ENCODE measurements at places on chromosomes 1 and 21. TPM values are rescaled to one million over a fixed set of nuclear protein-coding genes. Genes with fewer than 3 reads are reported as not detected.

ACTN2 gene
- 3.1 TPM for polyA plus RNA-seq

C1orf185 gene
- polyA plus RNA-seq: not detected

NCAM2 gene
- 7.7 TPM for polyA plus RNA-seq

CHODL gene
- polyA plus RNA-seq: 1.2 TPM

AKR7A3 gene
- polyA plus RNA-seq: 3.2 TPM

DNA sequence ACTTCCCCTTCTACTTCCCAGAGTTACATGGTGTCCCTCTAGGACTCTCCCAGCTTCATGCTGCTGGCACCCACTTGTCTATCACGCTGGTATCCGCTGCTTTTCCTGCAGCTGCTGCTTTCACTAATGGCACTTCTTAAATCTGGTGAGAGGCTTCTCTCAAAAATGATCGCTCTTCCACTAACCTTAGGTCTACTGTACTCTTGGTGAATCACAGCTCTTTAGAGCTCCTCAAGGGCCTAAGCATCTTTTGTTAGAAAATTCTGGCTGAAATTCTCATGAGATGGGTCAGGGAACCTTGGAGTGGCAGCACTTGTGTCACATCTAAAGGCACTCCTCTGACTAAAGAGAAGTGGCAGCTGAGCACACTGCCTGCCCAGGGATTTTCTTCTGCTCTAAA, 32.1 kb downstream of the ZMYND12 start:
- no peak overlapping the region for H3K27ac ChIP-seq
- no peak overlapping the region for H3K4me3 ChIP-seq
- DNase-seq: no peak
- H3K36me3 ChIP-seq: no peaks in the 10 kb centered on the region
- no peaks in the 10 kb centered on the region for H3K27me3 ChIP-seq

- H3K27ac ChIP-seq: no peak overlapping the region
- H3K27me3 ChIP-seq: peaks cover 6% of the 10 kb centered on the region
- no peaks in the 10 kb centered on the region for H3K36me3 ChIP-seq
- H3K4me3 ChIP-seq: no peak overlapping the region
Observed at GRCh38 chr1:27380224-27380623, 2.9 kb downstream of the CD164L2 start.

- no peaks in the 10 kb centered on the region for H3K36me3 ChIP-seq
- H3K4me3 ChIP-seq: no peak overlapping the region
- no peak for DNase-seq
- H3K4me1 ChIP-seq: no peaks in the 10 kb centered on the region
Observed at GRCh38 chr1:169694304-169695075, 16.9 kb downstream of the SELL start.

GRCh38 chr1:1678581-1679380, 13.8 kb downstream of the SLC35E2B start:
- peak overlapping the region; percentile 76 for H3K27ac ChIP-seq
- H3K4me3 ChIP-seq: peak overlapping the region; percentile 6
- peaks cover 29% of the 10 kb centered on the region for H3K4me1 ChIP-seq
- H3K36me3 ChIP-seq: peaks cover 3% of the 10 kb centered on the region

DNA sequence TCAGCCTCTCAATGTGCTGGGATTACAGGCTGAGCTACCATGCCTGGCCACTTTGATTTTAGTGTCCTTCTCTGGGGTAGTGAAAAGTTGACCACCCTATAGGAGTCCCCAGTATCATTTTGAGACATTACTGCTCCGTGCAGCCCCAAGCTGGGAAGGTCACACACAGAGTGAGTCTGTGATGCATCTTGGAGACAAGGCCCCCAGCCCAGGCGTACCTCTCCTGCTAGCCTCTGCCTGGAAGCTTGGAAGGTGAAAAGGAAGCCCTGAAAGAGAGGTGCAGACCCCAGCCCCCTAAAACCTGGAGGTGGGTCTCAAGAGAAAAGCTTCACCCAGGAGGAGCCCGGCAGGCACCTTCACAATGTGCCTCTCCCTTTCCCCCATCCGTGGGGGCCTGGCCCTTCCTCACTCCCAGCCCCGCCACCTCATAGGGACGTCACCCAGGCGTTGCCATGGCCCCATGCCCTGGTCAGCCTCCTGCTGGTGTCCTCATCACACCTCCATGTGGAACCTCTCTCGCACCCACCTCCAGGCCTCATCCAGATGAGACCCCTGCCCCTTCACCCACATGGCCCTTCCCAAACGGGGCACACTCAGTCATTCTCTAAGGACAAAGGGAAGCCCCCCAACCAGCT, 5.6 kb upstream of the ARF1 start:
- H3K36me3 ChIP-seq: no peaks in the 10 kb centered on the region

DNA sequence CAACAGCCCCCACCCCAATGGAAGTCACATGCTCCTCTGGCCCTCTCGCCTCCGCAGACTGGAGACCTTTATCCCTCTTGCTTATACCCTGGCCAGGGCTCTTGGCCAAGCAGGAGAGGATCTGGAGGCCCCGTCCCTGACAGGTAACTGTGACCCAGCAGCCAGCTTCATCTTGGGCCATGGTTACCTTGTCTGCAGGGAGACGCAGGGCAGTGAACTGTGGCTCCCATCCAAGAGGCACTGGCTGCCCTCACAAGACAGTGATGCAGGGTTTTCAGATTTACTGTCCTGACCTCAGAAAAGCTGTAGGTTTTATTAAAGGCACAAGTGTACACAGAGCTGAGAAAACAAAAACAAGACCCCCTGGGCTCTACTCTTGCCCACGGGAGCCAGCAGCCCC, 96.7 kb upstream of the KLHDC7A start:
- no peaks in the 10 kb centered on the region for H3K4me1 ChIP-seq
- H3K27me3 ChIP-seq: no peaks in the 10 kb centered on the region
- H3K4me3 ChIP-seq: no peak overlapping the region
- DNase-seq: no peak
- H3K27ac ChIP-seq: no peak overlapping the region

- H3K27me3 ChIP-seq: no peaks in the 10 kb centered on the region
- no peaks in the 10 kb centered on the region for H3K4me1 ChIP-seq
- DNase-seq: peak; percentile 15
- no peak overlapping the region for H3K27ac ChIP-seq
- no peaks in the 10 kb centered on the region for H3K36me3 ChIP-seq
Observed at GRCh38 chr1:89407360-89407759, 43.5 kb downstream of the GBP6 start.

DNA sequence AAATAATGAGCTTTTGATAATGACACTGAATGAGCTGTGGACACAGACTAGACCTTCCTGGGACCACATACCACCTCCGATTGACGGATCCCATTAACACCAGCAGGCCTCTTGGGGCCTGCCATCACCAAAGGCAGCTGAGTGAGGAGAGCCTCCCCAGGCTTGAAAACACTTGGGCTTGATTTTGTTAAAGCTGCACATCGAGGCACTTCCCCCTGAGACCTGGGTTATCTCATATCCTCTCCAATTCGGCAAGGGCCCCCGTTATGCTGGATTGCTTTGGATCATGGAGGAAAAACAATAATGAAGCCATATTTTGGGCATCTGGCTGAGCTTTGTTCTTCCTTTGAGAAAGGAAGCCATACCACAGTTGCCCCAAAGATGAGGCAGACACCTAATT, 143.0 kb downstream of the AJAP1 start:
- H3K4me1 ChIP-seq: no peaks in the 10 kb centered on the region
- H3K4me3 ChIP-seq: no peak overlapping the region
- H3K36me3 ChIP-seq: no peaks in the 10 kb centered on the region
- H3K27me3 ChIP-seq: no peaks in the 10 kb centered on the region

DNA sequence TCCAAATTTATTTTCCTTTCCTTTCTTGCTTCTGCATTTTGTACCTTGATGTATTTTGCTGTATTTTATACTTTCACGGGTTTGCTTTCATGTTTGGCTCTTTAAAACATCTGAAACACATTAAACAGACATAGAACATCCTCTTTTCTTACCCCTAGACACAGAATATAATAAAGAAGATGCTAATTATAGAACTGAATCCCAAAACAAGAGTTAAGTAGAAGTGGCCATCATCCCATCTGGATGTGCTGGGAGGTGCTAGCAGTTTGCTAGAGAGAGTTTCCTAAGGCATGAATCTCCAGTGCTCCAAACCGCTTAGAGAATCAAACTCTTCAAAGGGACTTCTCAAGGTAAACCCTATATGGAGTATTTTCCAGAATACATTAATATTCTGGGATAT, 53.9 kb upstream of the GNG12 start:
- H3K27ac ChIP-seq: no peak overlapping the region
- H3K27me3 ChIP-seq: no peaks in the 10 kb centered on the region
- DNase-seq: no peak
- H3K36me3 ChIP-seq: no peaks in the 10 kb centered on the region

DNA sequence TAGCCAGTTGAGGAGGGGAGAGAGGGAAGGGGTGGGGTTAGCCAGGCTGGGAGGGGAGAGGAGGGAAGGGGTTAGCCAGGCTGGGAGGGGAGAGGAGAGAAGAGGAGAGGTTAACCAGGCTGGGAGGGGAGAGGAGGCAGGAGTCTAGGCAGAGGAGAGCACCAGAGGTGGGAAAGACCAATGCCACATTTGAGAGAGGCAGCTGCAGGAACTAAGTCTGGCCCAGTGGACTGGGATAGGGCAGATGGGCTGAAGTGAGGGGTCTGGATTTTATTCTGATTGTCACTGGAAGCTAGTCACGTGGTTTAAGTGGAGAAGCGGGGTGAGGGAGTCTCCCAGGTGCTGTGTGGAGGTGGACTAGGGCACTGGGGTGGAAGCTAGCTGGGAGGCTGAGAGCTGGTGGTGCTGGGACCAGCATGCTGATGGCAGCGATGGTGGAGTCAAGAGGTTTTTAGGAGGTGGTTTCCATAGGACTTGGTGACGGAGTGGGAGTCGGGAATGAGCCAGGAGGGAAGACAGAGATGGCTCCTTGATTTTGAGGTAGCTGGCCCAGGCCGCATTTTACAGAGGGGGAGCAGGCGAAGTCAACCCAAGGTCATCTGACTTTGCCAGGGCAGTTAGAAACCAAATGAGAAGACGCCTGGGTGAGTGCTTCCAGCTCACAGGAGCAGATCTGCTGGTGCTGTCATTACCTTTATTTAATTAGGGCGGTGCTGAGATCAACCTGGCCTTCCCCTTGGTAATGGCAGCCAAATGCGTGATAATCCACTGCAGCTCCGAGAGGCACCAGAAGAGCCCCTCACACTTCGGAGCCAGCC, 42.8 kb downstream of the DISP3 start:
- no peaks in the 10 kb centered on the region for H3K4me1 ChIP-seq
- H3K4me3 ChIP-seq: no peak overlapping the region
- DNase-seq: no peak
- no peaks in the 10 kb centered on the region for H3K36me3 ChIP-seq

GRCh38 chr1:87064309-87064708, 149.9 kb downstream of the HS2ST1 start:
- H3K27me3 ChIP-seq: no peaks in the 10 kb centered on the region
- H3K4me1 ChIP-seq: no peaks in the 10 kb centered on the region
- H3K36me3 ChIP-seq: no peaks in the 10 kb centered on the region
- no peak for DNase-seq
- H3K27ac ChIP-seq: no peak overlapping the region

GRCh38 chr1:15406614-15407559, 2.8 kb upstream of the EFHD2 start:
- no peaks in the 10 kb centered on the region for H3K27me3 ChIP-seq
- H3K4me3 ChIP-seq: no peak overlapping the region
- DNase-seq: no peak
- H3K36me3 ChIP-seq: no peaks in the 10 kb centered on the region
- peaks cover 13% of the 10 kb centered on the region for H3K4me1 ChIP-seq

- no peaks in the 10 kb centered on the region for H3K36me3 ChIP-seq
- no peak overlapping the region for H3K4me3 ChIP-seq
- peak overlapping the region; percentile 69 for H3K27ac ChIP-seq
- peaks cover 15% of the 10 kb centered on the region for H3K4me1 ChIP-seq
Observed at GRCh38 chr1:113140588-113141446, 67.8 kb downstream of the LRIG2 start.

DNA sequence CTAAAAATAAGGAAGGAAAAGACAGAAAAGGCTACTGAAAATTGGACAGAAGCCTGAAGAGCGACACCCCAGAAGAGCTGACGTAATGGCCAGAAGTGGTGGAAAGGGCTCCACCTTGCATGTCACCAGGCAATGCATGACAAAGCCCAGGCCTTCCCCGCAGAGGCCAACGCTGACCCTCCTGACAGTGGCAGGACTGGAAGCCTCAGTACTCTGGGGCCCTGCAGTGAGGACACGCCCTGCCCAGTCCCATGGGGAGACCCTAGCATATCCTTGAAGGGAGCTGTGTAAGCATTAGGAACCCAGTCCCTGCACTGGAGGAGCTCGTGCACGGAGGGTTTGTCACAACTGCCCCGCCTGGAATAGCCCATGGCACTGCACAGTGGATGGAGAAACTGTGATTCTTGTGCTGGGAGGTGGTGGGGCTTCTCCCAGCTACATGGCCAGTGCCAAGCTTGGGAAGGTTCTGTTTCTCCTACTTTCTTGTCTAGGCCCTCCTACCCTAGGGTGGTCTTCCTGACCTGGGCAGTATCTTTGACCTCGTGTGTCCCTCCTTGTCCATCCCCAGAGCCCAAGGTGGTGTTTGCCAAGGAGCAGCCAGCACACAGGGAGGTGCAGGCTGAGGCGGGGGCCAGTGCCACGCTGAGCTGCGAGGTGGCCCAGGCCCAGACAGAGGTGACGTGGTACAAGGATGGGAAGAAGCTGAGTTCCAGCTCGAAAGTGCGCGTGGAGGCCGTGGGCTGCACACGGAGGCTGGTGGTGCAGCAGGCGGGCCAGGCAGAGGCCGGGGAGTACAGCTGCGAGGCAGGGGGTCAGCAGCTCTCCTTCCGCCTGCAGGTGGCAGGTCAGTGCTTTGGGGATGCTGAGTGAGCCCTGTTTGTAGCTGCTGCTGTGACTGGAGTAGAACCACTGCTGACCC, 60.4 kb downstream of the OBSCN start:
- H3K4me1 ChIP-seq: no peaks in the 10 kb centered on the region
- DNase-seq: no peak
- no peaks in the 10 kb centered on the region for H3K27me3 ChIP-seq
- no peak overlapping the region for H3K27ac ChIP-seq
- no peak overlapping the region for H3K4me3 ChIP-seq

GRCh38 chr1:58966103-58966916, 182.5 kb upstream of the JUN start:
- no peaks in the 10 kb centered on the region for H3K36me3 ChIP-seq
- no peak for DNase-seq
- no peak overlapping the region for H3K4me3 ChIP-seq

DNA sequence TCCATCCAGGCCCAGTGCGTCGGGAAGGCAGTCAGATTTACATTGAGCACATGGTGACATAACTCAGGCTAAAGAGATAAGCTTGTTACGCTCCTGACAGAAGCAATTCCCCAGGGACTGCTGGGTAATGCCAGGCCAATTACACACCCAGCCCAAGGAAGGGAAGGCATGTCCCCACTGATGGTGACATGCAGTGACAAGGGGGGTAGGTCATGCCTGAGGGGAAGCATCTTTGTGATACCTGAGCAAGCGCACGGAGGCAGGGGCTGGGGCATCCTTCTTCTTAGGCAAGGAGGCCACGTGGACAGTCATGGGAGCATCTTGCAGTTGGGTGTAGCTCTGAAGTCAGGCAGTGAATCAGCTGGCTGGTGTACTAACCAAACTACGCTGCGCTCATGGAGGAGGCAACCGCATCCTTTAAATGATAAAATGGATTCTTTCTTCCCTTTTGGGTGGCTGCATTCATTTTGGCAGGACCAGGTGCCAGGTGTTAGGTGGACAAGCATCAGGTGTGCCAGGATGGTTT, 39.6 kb upstream of the GRIK3 start:
- DNase-seq: peak; percentile 15
- H3K4me1 ChIP-seq: peaks cover 8% of the 10 kb centered on the region
- no peak overlapping the region for H3K4me3 ChIP-seq
- H3K36me3 ChIP-seq: no peaks in the 10 kb centered on the region

All from large intestine (tissue), 12 donors.